ENCODE measurements at places on chromosomes 5 and 9.

- DNase-seq, result no peak
Measured at GRCh38 chr9:75687359-75687953, 203.0 kb upstream of the PCSK5 start.

GRCh38 chr5:124742983-124743601 is 3.3 kb downstream of the ZNF608 start:
- DNase-seq, result no peak

GRCh38 chr5:91929522-91929817 is 546.4 kb upstream of the ARRDC3 start:
- no peak for DNase-seq

GRCh38 chr9:12921621-12922020 is 146.8 kb downstream of the LURAP1L start:
- DNase-seq, result no peak

- DNase-seq, result no peak
Measured at GRCh38 chr9:115264313-115264712, 146.4 kb upstream of the TNC start.

DNA sequence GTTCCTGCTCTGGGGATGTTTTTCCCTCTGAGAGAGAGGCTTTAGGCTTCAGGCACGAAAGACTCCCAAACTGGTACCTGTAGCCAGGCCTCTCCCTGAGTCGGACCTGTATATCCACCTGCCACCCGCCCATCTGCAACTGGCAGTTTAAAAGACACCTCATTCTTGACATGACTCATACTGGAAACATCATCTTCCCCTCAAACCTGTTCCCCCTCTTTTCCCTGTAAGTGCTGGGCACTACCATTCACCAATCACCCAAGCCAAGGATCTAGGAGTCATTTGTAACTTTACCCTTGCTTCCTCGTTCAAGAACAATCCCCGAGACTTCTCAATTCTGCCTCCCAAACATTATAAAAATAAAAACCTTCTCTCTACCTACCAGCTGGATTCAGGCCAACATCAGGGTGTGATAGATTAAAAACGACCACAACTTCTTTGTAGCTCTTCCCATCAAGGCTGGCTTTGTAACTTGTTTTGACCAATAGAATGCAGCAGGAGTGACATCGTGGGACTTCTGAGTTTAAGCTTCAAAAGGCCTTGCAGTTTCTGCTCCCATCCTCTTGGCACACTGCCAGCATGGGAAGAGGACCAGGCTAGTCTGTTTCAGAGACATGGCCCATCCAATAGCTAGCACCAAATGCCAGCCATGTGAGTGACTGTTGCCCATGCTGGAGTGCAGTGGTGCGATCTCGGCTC is 1.8 kb upstream of the WDR31 start:
- DNase-seq, result no peak

DNA sequence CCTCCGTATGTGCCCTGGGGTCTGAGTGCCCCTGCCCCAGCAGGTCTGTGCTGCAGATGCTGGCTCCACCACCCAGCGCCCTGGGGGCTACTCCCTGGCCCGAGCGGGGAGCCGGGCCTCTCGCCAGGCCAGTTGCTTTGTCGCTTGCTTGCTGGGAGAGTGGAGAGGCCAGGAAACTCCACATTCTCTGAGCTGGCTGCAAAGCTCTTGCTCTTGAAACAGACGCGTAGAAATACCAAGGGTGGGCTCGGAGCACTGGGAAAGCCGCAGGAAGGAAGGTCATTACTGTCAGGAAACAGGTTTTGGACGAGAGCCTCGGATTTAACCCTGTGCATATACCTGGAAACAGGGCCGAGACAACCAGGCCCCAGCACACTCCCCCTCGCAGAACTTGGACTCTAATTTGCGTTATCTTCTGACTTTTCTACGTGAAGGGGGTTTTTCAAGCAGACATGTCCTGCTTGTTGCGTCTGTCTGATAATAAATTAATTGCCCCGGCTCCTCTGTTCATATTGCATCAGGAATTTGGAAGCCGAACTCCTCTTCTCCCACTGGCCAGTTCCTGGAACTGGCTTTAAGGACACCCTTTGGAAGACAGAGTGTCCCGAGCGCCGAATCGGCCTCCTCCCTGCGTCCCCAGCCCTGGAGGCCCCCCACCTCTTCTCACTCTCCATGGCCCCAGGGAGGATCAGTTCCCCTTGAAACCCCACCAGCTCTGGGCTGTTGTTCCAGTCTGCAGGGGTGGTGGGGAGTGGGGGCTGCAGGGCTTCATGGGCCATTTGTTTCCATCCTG is 11.2 kb downstream of the ADAMTSL2 start:
- no peak for DNase-seq

- no peak for DNase-seq
Measured at GRCh38 chr9:21029661-21030060, 1.8 kb downstream of the HACD4 start.

DNA sequence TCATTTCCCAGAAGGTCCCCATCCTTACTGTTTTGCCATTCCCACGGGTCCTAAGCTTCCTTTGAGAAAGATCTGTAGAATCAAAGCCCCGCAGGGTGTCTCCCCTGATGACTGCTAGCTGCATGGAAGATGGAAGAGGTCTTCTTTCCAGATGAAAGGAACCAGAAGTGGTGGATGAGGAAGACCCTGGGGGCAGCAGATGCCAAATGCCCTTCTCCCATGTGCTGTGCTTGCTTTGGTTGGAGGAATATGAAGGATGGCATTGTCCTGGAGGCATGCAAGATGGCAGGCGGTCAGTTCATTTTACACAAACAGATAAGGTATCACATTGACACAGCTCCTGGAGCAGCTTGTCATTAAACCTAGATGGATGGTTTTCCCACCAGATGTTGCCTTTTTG is 25.8 kb upstream of the CER1 start:
- DNase-seq, result no peak

DNA sequence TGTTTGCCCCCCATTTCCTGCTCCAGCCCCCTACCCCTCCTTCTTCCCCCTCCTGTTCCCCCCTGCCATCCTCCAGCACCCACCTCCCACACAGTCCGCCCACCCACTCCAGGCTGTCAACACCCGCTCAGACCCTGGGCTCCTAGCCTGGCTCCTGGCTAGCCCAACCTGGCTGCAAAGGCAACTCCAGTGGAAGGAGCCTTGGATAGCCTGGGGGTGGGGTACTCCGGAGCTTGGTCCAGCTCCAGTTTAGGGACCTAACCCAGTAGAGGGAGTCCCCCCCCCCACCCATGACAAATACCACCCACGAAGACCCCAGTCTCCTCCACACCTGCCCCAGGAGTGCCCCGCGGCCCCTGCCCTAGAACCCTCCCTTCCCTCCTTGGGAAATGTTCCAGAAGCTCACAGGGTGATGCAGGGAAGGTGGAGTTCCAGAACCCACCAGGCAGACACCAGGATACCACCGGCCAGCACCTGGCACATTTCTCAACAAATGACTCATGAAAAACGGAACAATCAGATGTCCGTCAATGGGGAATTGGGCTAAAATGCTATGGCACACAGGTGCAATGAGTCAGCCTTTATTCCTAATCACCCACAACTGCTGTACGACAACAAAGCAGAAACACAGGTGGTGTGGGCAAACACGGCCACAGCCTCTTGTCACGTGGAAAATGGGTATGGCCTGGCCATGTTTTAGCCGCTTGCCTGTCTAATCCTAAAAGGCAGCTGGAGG is 901 bp upstream of the SLC12A7 start:
- DNase-seq, result no peak

GRCh38 chr5:148887123-148887881 is 60.9 kb downstream of the ADRB2 start:
- no peak for DNase-seq

GRCh38 chr9:86721843-86722705 is 225.2 kb downstream of the GAS1 start:
- peak; percentile 64 for DNase-seq

DNA sequence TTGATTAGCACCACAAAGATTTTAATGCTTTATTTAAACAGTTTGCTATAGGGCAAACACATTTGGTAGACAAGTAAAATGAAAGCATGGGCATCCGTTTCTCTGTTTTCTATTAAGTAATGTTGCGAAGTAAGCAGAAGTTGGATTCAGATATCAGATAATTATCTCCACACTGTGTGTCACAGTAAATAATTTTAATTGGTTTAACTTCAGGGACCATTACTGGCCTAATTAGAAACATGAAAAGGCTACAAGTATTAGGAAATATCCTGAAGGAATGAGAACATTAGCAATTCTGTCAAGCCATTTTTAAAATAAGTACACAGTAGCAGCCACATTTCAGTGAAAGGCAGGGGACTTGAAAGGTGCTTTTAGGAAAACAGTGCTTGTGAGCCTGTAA is 975.4 kb downstream of the NR2F1-AS1 start:
- no peak for DNase-seq

Data from tibial nerve (tissue), 4 donors.